Left lung (tissue), 14 donors: ENCODE measurements at places on chromosomes 16 and 17. TPM values are rescaled to one million over a fixed set of nuclear protein-coding genes. Genes with fewer than 3 reads are reported as not detected.
A peak's percentile ranks its signal among the peaks of the same experiment; 100 is the strongest.

Gene NRN1L
- polyA plus RNA-seq: 1.1 TPM

- DNase-seq: no peak
Observed at GRCh38 chr16:29641561-29641960, 21.5 kb upstream of the SPN start.

DNA sequence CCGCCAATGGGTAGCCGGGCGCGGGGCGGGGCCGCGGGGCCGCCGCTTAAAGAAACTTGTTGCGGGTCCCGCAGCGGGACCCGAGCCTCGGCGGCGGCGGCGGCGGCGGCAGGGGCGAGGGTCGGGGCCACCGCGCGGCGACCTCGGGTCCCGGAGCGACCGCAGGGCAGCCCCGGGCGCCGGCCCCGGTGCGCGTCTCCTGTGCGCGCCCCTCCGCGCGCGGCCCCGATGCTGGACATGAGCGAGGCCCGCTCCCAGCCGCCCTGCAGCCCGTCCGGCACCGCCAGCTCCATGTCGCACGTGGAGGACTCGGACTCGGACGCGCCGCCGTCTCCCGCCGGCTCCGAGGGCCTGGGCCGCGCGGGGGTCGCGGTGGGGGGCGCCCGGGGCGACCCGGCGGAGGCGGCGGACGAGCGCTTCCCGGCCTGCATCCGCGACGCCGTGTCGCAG lies at the start of gene SOX8:
SOX8 (plus strand) TSS at position 76 of the 450 bp plus-strand sequence; CDS start at position 229, 153 bp downstream.
- DNase-seq: no peak

- DNase-seq: no peak
Observed at GRCh38 chr17:14359163-14360020, 58.5 kb downstream of the HS3ST3B1 start.

DNA sequence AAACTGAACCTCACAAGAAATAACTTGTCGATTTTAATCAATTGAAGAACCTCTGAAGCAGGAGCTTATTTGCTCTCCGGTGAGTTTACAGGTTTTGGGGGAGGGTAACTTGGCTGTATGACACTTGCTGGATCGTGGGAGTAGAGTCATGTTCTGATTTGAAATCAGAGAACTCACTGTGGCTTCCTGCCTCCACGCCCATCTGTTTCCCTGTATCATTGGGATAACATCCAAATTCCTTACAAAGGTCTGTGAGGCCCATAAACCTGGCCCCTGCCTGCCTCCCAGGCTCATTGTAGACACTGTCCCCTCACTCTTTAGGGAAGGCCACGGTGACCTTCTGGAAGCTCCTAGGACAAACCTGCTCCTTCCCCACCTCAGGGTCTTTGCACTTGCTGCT lies 48.3 kb downstream of the C17orf67 start:
- DNase-seq: no peak

DNA sequence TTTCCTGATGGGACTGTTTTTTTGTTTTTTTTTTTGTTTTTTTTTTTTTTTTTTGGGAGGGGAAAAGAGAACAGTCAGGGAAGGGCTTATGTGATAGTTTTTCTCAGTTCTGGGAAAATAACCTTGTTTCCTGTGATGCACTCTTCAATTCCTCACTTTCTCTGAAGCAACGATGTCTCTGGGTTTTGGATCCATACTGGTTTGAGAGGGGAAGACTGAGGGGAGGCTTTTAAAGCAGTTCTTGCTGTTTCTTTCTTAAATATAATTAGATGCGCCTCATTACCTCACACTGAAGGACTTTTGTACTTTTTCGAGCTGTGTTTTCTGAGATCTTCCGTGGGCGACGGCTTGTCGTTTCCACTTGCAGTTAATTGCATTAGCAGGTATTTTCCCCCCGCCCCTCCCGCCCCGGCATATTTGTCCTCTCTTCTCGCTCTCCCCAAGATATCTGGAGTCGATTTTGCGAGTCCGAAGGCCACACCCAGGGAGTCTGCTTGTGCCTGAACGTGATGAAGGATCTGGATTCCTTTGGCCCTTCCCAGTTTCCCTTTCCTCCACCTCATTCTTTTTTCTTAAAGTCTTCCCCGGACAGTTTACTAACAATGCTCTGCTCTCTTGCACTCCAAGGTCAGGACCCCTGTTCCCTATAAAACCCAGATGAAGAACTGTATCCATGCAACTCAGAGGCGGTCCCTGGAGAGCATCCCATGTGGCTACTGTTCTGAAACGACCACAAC lies 125.2 kb upstream of the ZFHX3 start:
- DNase-seq: no peak

DNA sequence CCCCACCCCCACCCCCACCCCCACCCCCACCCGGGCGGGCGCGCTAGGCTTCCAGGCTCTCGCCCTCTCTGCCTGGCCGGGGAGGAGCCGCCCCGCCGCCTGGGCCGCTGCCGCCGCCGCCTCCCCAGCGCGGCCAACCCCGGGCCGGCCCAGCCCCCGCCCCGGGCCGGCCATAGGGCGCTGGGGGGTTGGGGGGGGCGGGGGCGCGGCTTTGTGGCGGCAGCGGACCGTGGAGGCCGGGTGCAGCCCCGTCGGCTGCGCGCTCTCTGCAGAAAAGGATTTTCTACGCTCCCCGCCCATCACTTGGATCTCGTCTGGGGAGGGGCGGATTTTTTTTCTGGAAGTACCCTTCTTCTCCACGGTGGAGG lies 230.9 kb downstream of the MRTFB start:
- peak; percentile 82 for DNase-seq

DNA sequence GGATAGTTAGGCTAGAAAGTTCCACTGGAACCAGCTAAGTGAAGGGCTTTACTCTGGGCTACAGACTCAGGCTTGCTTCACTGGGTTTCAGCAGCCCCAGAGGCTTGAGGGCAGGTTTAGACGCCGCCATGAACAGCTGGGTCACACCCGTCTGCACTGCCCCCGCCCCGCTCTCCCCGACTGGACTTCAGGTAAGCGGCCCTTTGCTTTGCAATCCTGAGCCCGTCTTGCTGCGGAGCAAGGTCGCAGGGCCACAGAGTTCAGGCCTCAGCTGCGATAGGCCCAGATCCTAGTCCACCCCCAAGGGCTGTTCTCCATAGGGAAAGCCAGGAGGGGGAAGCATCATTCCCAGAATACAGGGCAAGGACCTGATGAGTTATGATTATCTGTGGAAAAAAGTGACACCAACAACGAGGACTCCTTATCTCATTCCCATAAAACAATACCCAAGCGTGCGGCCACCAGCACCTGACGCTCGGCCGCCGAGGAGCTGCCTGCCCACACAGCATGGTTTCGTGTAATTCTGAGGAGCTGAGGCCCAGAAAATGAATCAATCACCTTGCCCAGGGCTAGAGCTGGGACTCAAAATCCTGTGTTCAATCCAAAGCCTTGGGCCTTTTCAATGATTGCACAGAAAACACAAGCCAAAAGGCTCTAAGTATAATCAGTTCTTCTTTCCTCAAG lies 20.4 kb downstream of the MEAK7 start:
- no peak for DNase-seq
